ENCODE measurements at places on chromosomes 2 and 18.

- DNase-seq, result no peak
Measured at GRCh38 chr2:222313816-222314215, 15.0 kb upstream of the PAX3 start.

GRCh38 chr2:158600155-158600802 lies 143.5 kb downstream of the PKP4 start:
- DNase-seq, result no peak

- DNase-seq, result no peak
Measured at GRCh38 chr2:25402477-25402876, 60.8 kb upstream of the DNMT3A start.

DNA sequence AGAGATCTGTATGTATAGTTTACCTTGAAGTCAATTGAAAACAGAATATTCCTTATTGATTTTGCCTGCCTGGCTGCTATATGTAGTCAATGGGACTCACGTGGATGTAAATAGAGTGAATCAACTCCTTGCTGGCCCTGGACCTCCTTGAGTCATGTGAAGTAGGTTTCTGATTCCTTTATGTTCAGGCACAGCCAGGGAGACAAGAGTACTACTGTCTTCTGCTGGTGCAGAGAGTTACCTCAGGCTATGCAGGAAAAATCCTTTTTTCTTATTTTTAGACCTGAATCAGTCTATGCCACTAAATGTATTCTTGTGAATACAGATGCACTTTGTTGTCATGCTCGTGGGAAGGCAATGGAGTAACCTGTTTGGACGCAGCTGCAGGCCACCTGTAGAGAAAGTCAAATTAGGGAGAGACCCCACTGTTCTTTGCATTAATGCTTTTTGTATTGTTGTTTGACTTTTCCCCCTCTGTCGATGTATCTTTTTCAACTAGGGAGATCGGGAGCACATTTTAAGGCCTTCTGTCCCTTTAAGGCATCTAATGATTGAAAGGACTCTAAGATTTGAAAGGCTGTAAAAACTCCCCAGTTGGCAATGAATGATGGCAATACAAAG lies 473.9 kb downstream of the ARHGAP15 start:
- DNase-seq, result no peak

DNA sequence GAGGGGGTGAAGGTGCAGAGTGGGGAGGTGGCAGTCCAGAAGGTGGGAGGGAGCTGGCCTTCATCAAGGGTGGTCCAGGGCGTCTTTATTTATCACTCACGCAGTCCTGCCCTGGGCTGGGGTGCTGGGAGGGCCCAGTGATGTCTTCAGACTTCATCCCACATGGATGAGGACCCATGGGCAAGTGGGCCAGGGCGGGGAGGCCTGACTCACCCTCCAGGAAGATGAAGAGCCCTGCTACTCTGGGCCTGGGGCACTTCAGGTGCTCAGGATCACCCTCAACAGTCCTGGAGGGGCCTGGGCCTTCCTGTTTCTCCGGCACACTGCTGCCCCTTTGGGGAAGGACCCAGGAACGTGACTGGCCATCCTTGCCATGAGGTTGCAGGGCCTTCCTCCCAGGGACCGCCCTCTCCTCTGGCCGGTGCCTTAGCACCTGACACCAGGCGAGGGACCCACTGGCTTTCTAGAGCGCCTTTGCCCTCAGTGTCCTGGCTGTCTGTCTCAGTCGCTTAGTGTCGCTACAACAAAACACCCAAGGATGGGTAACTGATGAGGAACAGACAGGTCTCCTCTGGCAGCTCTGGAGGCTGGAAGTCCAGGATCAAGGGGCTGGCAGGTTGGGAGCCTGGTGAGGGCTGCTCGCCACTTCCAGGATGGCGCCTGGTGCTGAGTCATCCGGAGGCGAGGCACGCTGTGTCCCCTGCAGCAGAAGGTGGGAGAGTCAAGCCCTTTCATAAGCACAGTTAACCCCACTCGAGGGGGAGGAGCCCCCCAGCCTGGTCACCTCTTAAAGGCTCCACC lies 57.8 kb upstream of the HS6ST1 start:
- no peak for DNase-seq

Measured in T-helper 9 cell (primary cell).